ENCODE measurements at places on chromosomes 7 and 10.

- H3K27me3 ChIP-seq = no peaks in the 10 kb centered on the region
- no peak overlapping the region for H3K27ac ChIP-seq
- H3K4me1 ChIP-seq = no peaks in the 10 kb centered on the region
- DNase-seq = no peak
- H3K4me3 ChIP-seq = no peak overlapping the region
- no peaks in the 10 kb centered on the region for H3K36me3 ChIP-seq
Observed at GRCh38 chr10:112098682-112099081, 84.9 kb downstream of the GPAM start.

GRCh38 chr7:130195396-130195795 lies 9.8 kb downstream of the TMEM209 start:
- H3K27ac ChIP-seq = no peak overlapping the region
- H3K4me3 ChIP-seq = no peak overlapping the region
- peaks cover 37% of the 10 kb centered on the region for H3K36me3 ChIP-seq
- H3K4me1 ChIP-seq = no peaks in the 10 kb centered on the region

- H3K27me3 ChIP-seq = no peaks in the 10 kb centered on the region
- no peaks in the 10 kb centered on the region for H3K4me1 ChIP-seq
- H3K27ac ChIP-seq = no peak overlapping the region
- DNase-seq = no peak
- no peaks in the 10 kb centered on the region for H3K36me3 ChIP-seq
Observed at GRCh38 chr7:87128861-87129267, 23.4 kb upstream of the DMTF1 start.

DNA sequence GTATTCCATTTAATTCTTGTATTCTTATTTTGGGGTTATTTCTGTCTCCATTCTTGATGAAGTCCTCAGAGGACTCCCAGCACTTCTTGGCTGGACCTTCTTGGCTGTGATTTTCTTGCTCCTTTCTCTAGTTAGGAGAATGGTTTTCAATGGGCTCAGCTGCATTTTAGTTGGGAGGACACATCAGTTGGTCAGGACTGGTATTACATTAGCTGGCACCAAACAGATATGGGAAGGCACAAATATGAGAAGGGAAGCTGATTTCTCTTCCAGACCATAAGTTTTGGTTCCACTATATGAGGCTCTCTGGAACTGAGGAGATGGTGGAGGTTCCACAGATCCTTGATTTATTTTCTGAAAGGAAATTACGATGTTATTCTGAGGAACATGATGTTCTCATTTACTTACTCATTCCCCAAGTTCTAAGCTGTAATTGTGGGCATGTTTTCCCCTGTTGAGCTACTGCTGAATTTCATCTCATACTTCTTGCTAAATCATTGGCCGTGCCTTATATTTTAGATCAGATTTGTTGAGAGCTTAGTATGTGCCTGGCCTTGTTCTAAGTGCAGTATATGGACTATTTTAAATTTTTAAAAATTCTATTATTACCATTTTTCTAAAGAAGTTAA lies 261.0 kb downstream of the THSD7A start:
- DNase-seq = no peak
- no peaks in the 10 kb centered on the region for H3K36me3 ChIP-seq
- H3K27me3 ChIP-seq = no peaks in the 10 kb centered on the region
- no peaks in the 10 kb centered on the region for H3K4me1 ChIP-seq
- H3K27ac ChIP-seq = no peak overlapping the region

DNA sequence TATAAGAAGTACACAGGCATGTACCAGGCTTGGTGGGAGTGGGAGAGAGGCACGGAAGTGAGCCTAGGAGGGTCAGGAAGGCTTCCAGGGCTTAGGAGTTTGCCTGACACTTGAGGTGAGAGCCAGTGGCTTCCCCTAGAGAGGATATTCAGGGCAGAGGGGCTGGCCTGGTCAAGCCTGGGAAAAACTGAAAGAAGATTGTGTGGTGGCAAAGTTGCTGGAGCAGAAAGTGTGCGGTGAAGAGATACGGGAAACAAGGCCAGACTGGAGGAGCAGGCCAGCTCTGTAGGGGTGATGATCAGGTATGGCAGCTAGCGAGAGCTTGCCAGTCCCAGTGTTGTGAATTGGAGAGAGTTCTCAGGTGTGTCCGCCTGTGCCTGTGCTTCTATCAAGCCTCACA lies 129.9 kb downstream of the CCNY start:
- peaks cover 6% of the 10 kb centered on the region for H3K4me1 ChIP-seq
- DNase-seq = no peak
- no peaks in the 10 kb centered on the region for H3K27me3 ChIP-seq
- no peak overlapping the region for H3K4me3 ChIP-seq
- no peaks in the 10 kb centered on the region for H3K36me3 ChIP-seq

Measured in thymus (tissue), 14 donors.